ENCODE measurements at places on chromosomes 3 and 15. TPM values are rescaled to one million over a fixed set of nuclear protein-coding genes. Genes with fewer than 3 reads are reported as not detected.

LAMB2 gene
- total RNA-seq, result 798 TPM

DLL4 gene
- 11.6 TPM for total RNA-seq

DNA sequence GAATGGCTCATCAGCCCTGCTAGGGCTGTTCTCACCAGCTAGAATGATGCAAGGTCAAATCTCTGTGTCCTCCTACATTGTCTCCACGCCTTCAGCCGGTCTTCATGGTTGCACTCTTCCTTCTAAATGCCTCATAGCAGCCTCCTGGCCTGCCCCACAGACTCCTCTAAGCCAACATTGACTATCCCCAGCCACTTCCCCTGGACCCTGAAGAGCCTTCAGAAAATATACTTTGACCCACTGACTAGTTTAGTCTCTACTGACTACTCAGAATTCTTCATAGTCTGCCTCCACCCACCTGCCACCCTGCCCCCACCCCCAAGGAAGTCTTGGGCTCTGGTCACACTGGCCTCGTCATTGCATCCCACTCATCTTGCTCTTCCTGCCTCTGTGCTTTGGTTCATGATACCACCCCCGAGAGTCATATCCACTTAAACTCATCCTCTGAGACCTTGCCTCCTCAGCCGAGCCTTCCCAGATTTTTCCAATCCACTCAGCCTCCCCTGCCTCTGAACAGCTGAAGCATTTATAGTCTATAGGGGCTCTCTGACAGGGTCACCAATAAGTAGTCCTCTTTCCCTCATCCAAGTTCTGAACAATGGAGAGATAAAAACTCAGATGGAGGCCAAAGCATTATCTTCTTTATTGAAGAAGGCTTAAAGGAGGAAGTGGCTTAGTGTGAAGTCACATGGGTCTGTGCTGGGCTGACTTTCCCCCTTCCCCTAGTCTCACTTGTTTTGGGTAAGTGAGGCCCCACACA, 9.5 kb upstream of the DOCK3 start:
- DNase-seq, result no peak

GRCh38 chr3:157830556-157831236, 275.5 kb downstream of the SHOX2 start:
- DNase-seq, result no peak

- DNase-seq, result no peak
Measured at GRCh38 chr3:184227481-184227935, 1.9 kb upstream of the VWA5B2 start.

GRCh38 chr3:72678380-72678779, 169.9 kb downstream of the SHQ1 start:
- no peak for DNase-seq

DNA sequence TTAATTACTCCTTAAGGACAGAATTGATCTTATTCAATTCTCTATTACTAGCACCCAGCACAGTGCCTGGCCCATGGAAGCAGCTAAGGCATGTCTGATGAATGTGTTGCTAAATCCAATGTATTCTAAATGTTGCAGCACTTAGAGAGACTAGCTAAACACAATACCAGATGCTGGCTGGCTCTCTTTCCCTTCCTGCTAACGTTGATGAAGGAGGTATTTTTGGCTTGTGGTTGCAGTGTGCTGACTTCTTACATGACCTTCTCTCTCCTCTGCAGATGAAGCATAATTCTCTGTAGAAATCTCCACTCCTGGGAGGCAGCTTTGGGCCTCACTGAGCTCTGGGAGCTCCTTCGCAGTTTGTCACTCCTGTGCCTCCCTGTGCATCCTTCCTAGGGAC, 183.6 kb downstream of the PEX5L start:
- DNase-seq, result no peak

DNA sequence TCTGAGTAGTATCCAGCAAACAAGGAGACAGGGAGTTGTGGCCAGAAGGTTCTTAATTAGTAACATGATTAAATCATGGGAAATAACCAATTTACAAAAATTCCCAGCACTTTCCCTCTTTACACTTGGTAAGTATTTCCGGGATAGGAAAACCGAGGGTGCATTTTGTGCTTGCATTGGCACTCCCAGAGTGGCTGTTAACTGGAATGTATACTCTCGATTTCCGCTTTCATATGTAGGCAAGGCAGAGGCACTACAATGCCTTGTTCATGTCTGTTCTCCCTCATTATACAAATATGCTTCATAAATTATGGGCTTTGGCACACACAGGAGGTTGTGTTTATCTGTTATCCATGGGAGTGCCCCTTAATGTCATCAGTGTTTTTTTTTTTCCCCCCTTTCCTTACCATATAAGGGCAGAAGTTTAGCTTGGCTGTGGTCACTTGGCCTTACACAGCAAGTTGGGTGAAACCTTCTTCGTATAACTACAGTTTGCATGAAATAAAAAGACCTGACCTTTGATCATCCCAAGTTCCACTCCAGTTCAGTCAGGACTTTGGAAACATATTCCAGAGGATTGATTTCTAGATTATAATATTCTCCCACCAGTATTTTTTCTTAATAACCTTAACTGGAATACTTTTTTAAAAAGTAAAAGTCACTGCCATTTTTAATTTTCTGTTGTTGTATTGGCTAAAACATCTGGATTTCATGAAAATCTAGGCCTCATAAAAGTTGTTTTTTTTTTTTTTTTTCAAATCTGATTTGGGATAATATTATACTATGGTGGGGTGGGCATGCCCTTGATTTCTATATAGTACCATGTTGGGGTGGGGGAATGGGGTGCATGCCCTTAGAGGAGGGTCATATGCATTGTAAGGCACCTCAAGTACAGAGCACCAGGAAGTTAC, 8.9 kb downstream of the TPM1 start:
- DNase-seq, result no peak
